ENCODE measurements at places on chromosomes 6 and 20. TPM values are rescaled to one million over a fixed set of nuclear protein-coding genes. Genes with fewer than 3 reads are reported as not detected.

DNA sequence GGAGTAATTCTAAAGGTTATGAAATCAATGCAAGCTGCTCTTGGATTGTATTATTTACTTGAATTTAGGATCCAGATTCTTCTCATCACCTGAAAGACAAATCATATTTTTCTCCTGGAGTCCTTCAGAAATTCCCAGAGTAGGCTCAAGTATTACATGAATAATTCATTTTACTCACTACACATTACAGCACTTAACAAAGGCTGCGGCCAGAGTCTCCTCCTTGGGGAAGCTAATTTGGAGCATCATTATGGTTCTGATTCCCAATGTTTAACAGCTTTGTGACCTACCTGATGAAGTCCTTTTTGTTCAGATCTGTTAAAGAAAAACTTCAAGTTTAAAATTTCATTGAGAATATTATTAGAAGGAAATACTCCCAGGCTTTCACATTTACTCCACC, 28.7 kb downstream of the GRIK2 start:
- no peak for DNase-seq

DNA sequence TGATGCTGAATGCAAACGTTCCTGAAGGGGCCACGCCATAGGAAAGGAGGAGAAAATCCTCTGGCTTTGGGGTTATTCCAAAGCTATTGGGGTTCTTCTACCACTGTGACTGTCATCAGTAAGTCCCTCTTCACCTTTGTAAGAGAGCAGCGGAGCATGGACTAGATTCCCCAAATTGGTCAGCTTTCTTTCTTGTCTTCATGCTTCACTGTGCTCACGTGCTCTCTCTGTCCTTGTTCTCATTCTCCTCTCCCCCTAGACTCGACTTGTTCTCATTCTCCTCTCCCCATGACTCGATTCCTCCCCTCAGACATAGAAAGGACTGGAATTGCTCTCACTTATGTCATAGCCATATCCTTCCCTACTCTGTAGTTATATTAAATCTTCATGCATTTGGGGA, 54.8 kb upstream of the ADGRG6 start:
- no peak for DNase-seq

DNA sequence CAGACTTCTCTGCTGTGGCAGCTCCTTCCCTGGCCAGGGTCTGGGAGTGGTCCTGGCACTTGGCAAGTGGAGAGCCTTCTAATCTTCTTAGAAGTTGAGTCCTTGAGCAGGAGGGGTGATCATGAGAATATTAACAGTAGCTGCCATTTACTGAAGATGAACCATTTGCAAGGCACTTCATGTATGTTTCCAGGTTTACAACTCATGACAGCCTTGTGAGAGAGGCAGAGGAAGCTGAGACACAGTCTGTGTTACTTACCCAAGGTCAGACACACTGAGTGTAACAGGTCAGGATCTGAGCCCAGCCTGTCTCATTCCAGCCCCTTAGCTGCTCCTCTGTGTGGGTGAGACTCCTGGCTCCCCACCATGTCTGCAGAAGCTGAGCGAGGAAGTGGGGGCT, 45.5 kb upstream of the SRF start:
- DNase-seq: no peak

DNA sequence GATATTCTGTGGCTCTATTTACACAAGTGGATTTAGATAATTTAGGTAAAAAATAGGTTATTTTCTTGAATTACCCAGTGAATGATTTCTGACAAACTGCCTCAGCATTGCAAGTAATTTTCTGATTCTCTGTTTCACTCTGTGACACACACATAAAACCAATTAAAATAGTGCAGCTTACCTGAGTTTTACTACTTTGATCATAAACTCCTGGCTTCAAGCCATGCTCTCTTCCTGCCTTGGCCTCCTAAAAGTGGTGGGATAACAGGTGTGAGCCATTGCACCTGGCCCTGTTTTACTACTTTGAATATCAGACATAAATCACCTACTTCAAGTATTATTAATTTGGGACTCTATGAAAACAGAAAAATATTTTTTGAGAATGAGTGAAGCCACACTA, 462.9 kb downstream of the ADGRB3 start:
- no peak for DNase-seq

- no peak for DNase-seq
Measured at GRCh38 chr6:84872996-84873723, 108.8 kb upstream of the TBX18 start.

DNA sequence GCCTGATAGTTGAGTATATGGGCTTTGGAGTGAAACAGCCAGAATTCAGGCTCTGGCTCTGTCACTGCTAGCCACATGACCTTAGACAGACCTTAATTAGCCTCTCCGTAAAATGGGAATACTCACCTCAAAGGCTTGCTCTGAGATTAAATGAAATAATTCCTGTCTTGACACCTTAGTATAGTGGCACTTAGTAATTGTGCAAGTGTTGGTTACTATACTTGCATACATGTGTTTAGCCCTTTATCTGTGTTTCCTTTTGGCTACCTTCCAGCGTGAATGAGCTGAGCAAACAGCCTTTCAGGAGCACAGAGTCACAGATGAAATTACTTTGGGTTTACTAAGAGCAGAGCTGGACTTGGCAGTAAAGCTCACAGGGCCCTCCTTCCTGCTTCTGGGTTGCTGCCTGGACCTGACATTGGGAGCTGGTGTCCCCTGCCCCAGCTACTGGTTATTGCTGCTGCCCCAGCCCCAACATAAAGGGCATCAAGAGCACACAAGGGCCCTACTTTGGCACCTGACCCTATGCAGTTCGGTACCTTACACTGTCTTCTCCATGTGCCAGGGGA, 32.8 kb downstream of the CD164 start:
- DNase-seq: no peak

DNA sequence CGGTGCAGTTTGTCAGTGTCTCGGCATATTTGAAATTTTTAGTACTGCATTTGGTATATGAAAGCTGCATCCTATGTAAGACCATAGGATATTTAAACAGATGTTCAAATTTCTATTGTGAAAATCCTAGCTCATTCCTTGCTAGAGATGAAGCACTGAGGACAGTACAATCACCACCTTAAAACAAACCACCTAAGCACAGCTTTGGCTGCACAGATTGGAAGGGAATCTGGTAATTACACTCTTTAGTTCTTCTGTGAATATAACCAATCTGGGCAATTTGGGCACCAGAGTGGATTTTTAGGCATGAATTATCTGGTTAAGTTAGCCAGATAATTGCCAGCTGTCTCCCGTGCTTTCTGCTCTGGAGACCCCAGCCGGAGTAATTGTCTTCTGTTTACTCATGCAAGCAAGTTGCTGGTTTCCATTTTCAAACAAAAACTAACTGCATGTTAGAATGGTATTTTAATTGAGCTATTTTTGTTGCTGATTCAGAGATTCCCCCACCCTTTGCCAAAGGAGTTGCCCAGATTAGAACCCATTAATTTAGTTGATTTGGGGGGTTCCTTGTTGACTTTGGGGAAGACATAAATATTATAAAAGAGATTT, 36.9 kb downstream of the E2F3 start:
- DNase-seq: no peak

DNA sequence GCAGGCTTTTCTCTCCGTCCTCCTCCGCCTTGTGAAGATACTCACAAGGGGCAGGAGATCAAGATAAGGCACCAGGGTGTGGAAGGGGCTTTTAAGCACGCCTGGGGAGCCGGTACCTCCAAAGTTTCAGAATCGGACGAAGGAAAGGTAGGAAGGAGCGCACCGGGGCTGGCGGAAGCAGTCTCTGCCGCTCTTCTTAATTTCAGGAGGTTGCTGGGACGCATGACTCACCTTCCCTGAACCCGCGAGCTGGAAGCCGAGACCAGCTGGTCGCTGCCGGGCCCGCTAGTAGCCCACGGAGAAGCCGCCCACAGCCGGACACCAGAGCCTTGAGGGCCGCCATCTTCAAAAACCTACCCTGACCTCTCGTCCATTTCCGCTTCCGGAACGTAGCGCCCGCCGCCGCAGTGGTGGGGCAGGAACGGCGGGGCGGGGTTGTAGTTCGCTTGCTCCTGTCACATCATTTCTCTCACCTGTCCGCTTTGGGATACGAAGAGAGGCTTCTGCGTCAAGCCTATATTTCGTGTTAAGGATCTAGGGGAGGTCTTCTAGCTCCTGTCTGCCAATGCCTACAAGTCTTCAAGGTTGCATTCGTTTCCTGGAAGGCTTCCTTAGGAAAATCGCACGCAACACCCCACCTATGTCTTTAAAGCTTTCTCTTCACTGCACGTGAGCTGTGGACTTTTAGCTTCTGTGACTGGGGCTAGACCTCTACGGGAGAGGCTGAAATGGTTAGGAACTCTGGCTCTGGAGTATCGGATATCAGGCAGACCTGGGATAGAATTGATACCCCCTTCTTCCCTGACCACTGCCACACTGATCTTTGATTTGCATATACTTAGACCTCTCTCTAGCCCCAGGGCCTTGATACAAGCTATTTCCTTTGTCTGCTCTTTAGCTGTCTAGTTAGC, at the start of gene MRPS18A:
TSS of gene MRPS18A (minus strand) at position 355 of the 911 bp plus-strand sequence. CDS start at position 343, 12 bp downstream.
- peak; percentile 91 for DNase-seq

DNA sequence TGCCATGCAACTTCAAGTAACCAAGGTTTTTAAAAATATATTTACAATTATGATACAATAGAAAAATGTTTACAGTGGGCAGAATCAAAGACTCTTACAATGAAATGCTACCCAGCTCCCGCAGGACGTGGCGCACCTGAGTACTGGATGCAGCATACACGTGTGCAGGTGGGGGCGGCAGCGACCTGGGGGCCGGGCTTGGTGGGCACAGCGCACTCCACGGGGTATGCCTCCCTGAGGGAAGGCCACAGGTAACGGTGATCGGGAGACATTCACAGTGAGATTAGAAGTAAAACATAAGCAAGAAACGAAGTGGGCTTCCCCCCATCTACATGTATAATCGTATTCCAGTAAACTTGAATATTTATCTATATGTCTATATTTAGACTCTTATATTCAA, 54.2 kb downstream of the WDR27 start:
- DNase-seq: peak; percentile 5

DNA sequence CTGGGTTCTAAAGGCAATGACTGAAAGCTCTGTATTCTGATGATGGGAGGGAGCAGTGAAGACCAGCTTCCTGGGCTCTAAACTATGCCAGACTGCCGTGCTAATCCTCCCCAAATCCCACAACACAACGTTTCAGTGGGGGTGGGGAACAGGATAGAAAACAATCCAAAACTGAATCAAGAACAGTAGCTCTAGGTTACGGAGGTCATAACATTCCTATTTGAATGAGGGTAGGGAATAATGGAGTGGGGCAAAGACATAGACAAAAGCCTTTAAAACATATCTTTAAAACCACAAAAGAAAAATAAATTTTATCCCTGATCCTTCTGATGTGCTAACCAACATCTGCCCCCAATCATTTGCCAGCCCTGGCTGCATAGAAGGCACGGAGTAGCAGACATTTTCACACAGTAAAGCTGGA, 7.8 kb downstream of the USP49 start:
- no peak for DNase-seq

- DNase-seq: no peak
Measured at GRCh38 chr6:10343320-10343719, 71.6 kb downstream of the TFAP2A start.

GRCh38 chr6:100426241-100426640, 38.5 kb downstream of the SIM1 start:
- DNase-seq: no peak

DNA sequence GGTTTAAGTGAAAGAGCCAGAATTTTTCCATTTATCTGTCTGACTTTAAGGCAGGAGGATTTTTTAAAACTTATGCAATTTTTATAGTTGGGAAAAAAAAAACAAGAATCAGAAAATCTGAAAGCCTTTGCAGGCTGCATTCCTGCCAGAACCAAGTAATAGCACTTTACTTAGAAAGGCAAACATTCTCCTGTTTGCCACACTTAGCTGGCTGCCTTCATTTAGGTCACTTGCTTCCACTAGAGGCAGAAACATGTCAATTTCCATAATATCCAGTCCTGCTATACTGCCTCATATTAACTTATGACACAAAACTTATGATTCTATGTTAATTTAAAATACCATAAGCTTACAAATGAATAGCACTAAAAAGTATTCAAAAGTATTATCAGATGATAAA, 425.8 kb downstream of the FRK start:
- DNase-seq: no peak

The FAM83C gene
- total RNA-seq: not detected

The PPP1R3D gene
- total RNA-seq: 3.2 TPM

The CNR1 gene
- 35.0 TPM for total RNA-seq

The PPIL1 gene
- total RNA-seq: 24.2 TPM

The CRISP2 gene
- not detected for total RNA-seq

The COL9A1 gene
- 0.21 TPM for total RNA-seq
